ENCODE measurements at places on chromosomes 12 and 14.

DNA sequence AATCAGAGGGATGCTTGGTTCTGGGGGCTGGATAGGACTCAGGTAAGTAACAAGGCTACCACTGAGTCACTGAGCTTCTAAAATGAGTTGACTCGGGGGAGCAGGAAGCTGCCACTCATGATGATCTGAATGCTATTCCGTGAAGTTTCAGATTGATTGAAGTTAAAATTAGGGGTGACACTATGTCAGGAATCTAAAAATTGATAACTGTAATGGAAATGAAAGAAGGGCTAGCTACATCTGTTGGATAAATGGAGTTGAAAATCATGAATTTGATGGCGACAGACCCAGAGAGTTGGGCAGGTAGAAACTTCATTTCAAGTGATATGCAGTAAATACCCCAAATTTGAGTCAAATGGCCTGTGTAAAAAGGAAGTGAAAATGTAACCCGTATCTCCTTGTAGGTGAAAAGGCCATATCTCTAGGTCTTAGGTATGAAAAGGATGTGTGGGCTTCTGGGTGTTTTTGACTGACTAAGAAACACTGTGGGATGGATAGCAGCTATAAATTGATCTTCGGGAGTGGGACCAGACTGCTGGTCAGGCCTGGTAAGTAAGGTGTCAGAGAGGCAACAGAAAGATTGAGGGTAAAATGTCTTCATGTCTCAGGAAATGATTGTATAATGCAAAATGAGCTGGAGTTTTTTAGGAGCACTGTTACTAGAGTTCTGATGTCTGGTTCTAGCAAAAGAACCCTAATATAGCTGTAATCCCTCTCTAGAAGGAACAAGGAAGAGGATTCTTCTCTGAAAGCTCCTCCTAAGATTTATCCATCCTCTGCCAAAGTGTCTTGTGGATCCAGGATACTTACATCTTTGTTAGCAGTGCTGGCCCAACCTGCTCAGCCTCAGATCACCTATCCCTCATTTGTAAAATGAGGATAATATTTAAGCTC, 57.3 kb downstream of the DAD1 start:
- DNase-seq, result no peak

DNA sequence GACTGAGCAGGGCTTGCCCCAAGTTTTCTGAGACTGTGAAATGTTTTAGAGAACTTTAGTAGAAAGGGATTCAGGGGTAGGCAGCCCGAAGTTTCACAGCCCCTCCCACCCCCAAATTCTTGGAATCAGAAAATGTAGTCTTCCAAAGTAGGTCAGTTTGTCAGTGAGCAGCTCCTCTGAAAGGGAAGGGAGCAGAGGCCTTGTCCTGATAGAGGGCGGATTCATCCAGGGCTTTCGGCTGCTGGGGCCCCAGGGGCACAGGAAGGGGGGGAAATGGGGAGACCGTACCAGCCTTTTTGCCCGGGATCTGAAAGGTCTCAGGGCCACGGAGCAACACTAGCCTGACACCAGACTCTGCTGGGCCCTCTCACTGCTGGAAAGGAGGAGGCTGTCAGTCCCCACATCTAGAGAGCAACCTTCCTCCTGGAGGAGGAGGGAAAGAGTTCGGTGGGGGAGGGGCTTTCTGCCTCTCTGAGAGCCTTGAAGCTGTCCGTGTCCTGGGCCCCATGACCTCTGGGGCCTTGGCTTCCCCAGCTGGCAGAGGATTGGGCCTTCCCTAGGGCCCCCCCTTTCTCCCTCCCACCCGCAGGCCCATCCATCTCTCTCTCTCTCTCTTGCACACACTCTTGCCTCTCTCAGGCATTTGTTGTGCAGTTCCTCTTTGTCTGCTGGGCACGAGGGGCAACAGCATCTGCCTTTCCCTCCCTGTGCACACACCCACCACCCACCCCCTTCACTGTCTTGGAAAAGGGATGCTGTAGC, at the start of gene IKZF4:
TSS of gene IKZF4 (plus strand) at position 621 of the 762 bp plus-strand sequence. CDS start 451 bp downstream, outside the sequence.
- DNase-seq, result no peak

- no peak for DNase-seq
Measured at GRCh38 chr12:91094032-91094662, 17.1 kb downstream of the LUM start.

DNA sequence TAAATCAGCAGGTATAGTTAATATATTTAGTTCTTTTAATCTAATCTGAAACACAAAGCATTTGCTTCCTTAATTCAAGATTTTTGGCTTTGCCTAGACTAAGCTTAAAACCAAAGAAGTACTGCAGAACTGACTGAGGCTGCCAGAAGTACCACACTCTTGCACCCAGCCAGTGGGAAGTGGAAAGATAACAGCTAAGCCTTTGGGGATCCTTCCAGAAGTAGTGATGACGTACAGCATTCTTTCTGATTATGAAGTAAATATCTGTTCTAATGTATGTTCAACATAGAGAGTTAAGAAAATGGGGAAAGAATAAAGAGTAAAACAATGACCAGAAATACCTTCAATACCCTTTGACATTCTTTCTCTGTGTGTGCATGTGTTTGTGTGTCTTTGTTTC, 19.3 kb downstream of the NTF3 start:
- no peak for DNase-seq

DNA sequence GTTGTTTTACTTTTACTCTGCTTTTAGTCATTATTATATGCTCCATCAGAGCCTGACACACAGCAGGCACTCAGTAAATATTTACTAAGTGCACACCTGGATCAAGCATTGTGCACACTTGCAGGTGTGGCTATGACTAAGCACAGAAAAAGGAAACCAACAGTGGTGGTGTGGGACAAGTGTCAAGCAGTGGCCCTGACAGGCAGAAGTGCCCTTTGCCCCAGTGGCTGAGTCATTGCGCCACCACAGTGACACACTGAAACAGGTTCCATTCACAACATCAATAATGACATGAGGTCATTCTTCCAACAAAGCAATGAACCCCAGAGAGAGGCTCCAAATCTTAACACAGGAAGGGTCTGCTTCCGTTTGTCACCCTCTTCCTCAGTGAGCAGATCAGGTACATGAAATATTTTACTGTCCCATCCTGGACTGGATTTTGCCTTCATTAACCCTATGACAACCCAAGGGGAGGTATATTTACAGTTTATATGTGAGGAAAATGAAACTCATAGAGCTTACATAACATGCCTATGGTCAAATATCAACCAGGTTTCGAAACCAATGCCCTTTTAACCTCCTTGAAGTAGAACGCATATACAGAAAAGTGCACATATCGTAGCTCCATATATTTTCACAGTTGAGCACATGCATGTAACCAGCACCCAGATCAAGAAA, 82.6 kb upstream of the GTF2A1 start:
- DNase-seq, result no peak

DNA sequence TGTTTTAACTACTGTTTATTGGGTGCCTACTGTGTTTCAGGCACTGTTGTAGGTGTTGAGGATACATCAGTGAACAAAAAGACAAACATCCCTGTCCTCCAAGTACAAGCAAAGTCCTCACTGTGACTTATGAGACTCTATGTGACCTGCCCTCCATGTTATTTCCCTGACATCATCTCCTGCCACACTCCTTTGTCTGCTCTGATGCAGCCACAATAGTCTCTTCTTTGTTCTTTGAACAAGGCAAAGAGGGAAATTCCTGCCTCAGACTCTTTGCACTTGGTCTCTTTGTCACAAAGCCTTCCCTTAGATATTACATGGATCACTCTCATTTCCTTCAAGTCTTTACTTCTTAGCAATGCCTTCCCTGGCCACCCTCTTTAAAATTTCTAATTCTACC, 240.1 kb upstream of the SRRM4 start:
- no peak for DNase-seq

DNA sequence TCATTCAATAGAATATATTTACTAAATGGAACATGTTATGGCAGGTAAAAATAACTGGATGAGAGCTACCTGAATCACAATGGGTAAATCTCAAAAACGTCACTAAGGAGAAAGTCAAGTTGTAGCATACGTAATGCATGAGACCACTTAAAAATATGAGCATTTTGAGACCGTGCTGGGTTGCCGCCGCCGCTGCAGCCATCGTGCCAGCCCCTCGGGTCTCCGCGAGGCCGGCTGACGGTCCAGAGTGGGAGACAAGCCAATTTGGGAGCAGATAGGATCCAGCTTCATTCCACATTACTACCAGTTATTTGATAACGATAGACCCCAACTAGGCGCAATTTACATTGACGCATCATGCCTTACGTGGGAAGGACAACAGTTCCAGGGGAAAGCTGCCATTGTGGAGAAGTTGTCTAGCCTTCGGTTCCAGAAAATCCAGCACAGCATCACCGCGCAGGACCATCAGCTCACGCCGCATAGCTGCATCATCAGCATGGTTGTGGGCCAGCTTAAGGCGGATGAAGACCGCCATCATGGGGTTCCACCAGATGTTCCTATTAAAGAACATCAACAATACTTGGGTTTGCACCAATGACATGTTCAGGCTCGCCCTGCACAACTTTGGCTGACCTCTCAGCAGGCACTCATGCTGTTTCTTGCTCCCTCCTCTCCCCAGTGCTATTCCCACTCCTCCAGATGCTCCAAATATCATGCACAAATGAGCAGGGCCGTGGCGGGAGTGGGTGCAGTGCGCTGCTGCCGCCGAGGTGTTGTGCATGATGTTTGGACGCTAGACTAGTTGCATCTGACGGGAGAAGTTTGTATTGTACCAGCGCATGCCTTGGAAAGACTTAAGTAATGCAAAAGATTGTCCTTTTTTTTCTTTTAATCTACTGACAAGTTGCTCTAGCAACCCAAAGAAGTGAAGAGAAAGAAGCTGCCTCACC, 6.3 kb upstream of the BRMS1L start:
- DNase-seq, result no peak

DNA sequence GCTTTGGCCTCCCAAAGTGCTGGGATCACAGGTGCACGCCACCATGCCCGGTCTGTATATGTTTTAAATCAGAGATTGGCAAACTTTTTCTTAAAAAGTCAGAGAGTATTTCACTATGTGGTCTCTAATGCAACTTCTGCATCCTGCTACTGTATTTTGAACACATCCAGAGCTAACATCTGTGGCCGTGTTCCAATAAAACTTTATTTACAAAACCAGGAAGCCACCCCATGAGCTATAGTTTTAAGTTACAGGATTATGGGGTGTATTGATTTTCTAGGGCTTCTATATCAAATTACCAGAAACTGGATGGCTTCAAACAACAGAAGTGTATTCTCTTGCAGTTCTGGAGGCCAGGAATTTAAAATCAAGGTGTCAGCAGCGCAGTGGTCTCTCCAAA, 5.3 kb upstream of the RBM19 start:
- DNase-seq, result no peak

- DNase-seq, result no peak
Measured at GRCh38 chr12:128402486-128403243, 135.7 kb downstream of the TMEM132C start.

GRCh38 chr12:68972595-68972994, 39.6 kb upstream of the CPM start:
- no peak for DNase-seq

- DNase-seq, result no peak
Measured at GRCh38 chr12:45050751-45051571, at the start of gene DBX2. Gene DBX2, minus strand, starts transcription at chr12:45051099. Its CDS starts 172 bp downstream, at chr12:45050927.

DNA sequence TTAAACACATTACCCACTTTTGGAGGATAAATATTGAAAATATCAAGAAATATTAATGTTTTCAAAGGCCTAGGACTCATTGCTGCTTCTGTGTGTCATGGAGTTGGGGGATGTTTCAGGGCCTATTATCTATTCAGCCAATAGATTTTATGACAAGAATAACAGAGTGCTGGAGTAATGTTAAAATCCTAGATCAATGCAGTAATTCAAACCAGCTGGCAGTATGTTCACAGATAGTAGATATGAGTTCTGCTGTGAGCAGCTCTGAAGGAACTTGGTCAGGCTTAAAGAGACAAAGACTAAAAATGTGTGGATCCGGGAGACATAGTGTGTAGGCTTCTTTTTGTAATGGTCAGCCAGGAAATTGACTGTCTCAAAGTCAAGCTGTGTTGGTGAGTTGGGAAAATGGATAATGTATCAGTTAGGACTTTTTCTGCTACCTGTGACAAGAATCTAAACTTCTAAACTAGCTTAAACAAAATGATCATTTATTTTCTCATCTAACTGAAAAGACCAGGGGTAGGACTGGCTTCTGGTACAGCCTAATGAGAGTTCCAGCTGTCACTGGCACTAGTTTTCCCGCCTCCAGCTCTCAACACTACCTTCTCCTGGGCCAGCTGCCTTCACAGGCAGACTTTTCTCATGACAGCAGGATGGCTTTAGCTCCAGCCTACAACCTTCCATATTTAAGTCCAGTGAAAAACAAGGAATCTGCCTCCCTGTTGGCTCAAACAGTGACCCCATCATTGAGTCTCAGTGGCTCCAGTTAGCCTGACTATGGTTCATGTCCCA, 16.3 kb upstream of the POLR3B start:
- DNase-seq, result no peak

GRCh38 chr14:63853831-63854293, 1.1 kb downstream of the SYNE2 start:
- DNase-seq, result no peak

DNA sequence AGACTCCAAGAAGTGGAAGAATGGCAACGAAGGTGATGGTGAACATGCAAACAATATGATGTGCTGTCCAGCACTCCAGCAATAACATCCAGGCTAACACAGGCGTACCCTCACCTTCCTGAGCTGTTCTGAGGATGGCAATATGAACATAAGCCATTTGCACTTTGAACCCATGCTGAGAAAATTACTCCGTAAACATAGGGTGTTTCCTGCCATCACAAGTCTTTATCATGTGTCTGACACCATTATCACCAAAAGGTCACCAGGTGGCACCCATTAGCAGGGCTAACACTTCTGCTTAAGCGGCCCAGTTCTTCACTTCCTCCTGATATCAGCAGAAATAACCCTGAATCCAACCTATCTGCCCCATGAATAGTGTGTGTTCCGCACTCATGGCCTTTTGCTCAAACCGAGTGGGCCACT, 482.8 kb downstream of the MED13L start:
- no peak for DNase-seq

DNA sequence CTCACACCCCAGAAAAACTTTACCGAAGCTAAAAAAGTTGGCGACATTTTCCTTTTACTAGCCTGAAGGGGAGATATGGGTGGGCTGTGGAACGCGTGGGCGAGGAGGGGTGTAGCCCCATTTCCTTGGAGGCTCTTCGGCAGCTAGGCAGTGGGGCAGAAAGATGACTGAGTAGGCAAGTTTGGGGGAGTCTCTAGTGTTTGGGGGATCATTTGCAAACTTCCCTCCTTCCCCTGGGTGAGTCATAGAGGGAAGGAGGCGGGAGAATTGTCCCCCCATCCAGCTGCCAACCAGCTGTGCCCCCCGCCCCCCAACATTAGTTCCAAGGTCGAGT, 2.3 kb downstream of the GLI1 start:
- DNase-seq, result no peak

- no peak for DNase-seq
Measured at GRCh38 chr14:97264516-97265230, 467.5 kb downstream of the VRK1 start.
